ENCODE measurements at places on chromosomes 5 and 9.

- DNase-seq: no peak
Measured at GRCh38 chr5:132354381-132355139, 14.9 kb upstream of the SLC22A5 start.

GRCh38 chr9:128304971-128305288 lies 17.3 kb downstream of the TRUB2 start:
- no peak for DNase-seq

GRCh38 chr5:66570201-66570600 lies 26.0 kb upstream of the MAST4 start:
- DNase-seq: no peak

DNA sequence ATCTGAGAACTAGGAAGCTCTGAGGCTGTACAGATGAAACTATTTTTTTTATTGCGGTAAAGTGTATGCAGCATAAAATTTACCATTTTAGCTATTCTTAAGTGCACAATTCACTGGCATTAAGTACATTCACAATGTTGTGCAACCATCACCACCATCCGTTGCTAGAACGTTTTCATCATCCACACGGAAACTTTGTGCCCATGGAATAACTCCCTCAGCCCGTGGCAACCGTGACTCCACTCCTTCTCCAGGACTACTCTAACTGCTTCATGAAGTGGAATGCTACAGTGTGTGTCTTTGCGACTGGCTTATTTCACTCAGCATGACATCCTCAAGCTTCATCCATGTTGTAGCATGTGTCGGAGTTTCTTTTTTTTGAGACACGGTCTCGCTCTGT lies 57.1 kb downstream of the COL23A1 start:
- DNase-seq: no peak

All from adipocyte (in vitro differentiated cells).